Endothelial cell (in vitro differentiated cells): ENCODE measurements at places on chromosomes 4 and X. TPM values are rescaled to one million over a fixed set of nuclear protein-coding genes. Genes with fewer than 3 reads are reported as not detected.
A peak's percentile ranks its signal among the peaks of the same experiment; 100 is the strongest.

The TXK gene
- total RNA-seq, result 0.36 TPM

- DNase-seq, result no peak
Observed at GRCh38 chr4:73259571-73260090, 1.0 kb upstream of the ANKRD17 start.

DNA sequence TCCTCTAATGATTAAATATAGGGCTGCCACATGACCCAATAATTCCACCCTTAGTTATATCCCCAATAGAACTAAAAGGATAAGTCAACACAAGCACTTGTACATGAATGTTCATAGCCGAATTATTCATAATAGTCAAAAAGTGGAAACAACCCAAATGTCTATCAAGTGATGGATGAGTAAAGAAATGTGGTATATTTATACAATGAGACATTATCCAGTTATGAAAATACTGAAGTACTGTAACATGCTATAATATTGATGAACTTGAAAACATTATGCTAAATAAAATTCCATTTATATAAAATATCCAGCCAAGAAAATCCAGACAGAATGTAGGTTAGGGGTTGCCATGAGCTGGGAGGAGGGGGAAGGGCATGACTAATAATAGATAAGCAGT lies 436.7 kb upstream of the AADAT start:
- no peak for DNase-seq

- DNase-seq, result no peak
Observed at GRCh38 chr4:131002132-131002531, 1906.2 kb downstream of the C4orf33 start.

DNA sequence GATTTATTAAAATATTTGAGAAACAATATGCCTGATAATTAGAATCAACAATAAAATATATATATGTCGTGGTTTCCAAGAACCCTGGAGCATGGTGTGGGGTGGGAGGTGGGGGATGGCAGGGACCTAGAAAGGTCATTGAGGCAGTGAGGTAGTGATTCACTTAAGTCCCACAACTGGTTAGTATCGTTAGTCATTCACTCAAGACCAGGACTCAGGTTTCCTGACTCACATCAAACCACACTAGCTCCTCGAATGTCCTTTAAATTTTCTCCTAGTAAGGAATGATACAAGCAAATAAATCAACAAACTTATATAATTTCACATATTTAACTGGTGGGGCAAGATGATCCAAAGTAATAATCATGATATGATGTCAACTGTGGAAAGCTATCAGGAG lies 158.8 kb upstream of the AADAT start:
- no peak for DNase-seq

DNA sequence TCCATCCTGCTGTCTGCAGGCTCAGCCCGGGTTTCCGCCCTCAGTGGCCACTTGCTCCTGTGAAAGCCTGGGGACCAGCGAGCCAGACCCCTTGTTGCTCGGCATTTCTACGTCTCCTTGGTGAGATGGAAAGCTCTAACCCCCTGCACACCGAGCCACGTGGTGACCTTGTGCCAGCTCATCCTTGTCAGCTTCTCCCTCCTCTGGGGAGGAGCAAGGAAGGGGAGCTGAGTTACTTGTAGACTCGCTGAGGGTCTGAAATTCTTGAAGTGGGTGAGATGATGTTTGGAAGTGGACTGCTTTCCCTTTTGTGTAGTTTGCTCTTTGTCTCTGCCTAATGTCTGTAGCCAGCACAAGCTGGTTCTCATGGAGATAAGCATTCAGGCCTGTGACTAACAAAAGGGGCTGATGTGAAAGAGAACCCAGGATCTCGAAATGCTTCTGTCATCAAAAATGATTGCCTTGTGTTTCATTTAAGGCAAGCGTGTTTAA lies 29.3 kb downstream of the RGS12 start:
- DNase-seq, result no peak

DNA sequence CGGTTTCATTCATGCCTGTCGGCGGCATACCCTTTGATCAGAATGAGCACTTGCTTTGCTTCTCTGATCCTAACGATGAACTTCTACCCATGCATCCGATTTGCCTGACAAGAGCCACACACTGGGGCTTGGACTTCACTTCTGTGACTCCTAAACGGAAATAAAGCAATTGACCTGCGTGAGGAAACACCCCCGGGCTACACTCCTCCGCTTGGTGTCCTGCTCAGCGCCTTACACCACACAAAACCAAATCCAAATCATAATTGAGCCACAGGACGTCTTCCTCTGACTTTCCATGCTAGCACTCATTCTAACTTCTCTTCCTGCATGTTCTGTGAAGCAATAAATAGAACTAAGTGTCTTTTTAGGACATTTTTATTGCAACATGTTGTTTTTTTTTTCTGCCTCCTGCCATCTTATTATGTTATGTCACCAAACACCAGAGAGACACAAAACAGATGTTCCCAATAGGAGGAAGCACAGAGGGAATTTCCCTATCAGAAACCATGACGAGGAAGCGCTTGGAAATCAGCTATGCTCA lies 110.8 kb upstream of the FAM9B start:
- DNase-seq, result no peak

- no peak for DNase-seq
Observed at GRCh38 chr4:179130122-179130714, 1688.0 kb upstream of the AGA start.

DNA sequence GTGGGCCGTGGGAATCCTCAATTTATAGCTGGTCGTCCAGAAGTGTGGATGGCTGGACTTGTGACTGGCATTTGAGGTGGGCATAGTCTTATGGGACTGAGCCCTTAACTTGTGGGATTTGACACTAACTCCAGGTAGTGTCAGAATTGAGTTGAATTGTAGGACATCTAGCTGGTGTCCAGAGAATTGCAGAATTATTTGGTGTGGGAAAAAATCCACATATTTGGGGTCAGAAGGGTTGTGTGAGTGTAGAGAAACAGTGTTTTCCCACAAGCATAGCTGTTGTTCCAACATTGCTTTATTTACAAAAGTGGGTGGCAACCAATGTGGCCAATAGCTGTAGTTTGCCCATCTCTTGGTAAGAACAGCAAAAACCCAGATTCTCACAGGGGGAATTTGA lies 91.3 kb downstream of the MOSPD2 start:
- no peak for DNase-seq

DNA sequence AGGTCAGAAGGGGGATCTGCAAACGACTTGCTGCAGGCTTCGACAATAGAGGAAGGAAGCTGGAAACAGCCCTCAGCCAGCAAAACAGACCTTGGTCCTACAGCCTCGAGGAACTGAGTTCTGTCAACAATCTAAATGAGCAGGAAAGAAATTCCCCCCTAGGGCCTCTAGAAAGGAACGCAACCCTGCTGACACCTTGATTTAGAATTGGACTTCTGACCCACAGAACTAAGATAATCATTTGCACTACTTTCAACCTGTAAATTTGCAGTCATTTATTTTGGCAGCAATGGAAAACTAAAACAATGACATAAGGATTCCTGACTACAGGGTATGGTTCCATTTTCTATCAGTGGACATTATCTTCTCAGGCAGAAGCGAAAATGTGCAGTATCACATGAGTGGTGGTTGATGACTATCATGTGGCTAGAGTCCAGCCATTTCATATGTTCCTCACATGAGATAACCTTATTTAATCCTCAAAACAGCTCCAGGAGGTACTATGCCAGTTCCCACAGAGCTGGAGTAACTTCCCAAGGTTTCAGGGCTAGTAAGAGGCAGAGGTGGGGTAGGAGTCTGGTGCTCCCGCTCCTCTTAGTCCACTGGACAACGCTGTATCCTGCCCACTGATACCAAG lies 61.6 kb downstream of the SAT1 start:
- peak; percentile 4 for DNase-seq

GRCh38 chrX:23637187-23637586 lies 30.1 kb upstream of the PRDX4 start:
- no peak for DNase-seq
